ENCODE measurements at places on chromosomes 3 and 15.
A peak's percentile ranks its signal among the peaks of the same experiment; 100 is the strongest.

- no peak for DNase-seq
Observed at GRCh38 chr3:6228958-6229683, 631.8 kb upstream of the GRM7 start.

DNA sequence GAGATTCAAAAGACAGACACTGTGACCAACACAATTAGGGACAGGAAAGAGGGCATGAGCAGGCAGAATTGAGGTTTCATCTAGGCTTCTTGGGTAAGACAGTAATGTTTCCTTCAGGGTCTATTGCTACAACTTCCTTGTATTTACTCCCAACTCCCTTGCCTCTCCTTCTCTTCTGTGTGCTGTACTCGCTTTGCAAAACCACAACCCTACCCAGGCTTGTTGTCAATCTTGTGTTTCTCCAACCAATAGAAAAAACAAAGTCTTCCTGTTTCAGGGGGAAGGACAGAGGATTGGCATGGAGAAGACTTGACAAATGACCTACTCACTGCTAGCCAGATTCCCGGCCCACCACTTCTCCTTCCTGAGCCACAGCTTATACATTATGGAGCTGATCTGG, 36.3 kb upstream of the MASP1 start:
- no peak for DNase-seq

GRCh38 chr3:9397906-9398699, 688 bp downstream of the SETD5 start:
- peak; percentile 43 for DNase-seq

DNA sequence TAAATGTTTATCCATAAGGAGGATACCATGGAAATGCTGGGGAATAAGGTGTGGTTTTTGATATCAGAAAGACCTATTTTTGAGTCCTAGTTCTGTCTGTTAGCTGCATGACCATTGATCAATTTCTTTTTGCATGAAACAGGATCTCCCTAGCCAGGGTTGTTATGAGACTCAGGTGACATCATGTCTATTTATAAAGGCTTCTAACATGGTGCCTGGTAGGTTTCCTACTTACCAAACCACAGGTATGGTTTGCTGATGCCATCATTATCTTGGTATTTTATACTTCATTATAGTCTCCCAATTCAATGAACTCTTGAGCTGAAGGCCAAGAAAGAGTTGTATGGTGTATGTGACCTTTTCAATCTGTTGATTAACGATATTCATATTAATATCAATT, 144.0 kb downstream of the CLSTN2 start:
- no peak for DNase-seq

GRCh38 chr15:64883100-64883581, 28.6 kb upstream of the ANKDD1A start:
- DNase-seq: no peak

DNA sequence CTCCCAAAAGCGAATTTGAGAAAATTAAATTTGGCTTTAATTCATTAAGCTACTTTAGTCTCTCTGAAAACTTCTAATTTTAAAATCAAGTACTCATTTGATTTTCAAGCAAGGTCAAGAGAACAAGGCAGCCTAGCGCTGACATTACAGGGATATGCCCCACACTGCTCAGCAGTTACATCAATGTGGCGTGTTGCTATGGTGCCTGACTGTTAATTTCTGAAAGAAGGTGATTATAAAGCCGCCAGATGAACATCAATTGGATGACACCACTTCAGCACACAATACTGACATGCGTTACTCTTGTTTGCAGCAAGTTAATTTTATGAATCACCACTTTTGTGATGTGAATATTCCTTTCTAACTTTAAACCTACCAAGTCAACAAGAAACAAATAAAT, 284.4 kb downstream of the FOXP1 start:
- DNase-seq: no peak

DNA sequence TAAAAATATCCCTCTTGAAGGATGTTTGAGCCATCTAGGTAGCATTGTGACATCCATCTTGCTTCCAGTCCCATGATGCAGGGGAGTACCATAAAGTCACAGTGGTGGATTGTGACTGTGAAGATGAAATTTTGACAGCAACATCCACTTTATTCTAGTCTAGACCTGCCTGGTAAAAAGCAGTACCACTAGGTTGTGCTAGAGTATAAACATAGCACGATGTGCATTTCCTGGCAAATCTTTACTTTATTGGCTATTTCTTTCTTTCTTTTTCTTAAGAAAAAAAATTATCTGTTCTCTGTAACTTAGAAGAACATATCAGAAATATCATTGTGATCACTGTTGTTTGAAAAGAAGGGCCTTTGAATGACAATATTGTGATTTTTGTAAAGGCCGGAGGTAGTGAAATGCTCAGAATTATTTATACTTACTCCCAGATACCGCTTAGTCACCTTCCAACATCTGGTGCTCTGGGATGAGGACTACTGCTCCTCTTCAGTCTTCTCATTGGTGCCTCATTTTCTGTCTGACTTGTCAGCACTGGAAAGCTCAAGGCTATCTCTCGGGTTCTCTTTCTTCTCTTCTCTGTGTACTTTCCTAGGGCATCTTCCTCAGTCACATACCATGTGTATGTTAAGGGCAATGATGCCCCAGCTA, 35.6 kb downstream of the AGBL1 start:
- DNase-seq: no peak

DNA sequence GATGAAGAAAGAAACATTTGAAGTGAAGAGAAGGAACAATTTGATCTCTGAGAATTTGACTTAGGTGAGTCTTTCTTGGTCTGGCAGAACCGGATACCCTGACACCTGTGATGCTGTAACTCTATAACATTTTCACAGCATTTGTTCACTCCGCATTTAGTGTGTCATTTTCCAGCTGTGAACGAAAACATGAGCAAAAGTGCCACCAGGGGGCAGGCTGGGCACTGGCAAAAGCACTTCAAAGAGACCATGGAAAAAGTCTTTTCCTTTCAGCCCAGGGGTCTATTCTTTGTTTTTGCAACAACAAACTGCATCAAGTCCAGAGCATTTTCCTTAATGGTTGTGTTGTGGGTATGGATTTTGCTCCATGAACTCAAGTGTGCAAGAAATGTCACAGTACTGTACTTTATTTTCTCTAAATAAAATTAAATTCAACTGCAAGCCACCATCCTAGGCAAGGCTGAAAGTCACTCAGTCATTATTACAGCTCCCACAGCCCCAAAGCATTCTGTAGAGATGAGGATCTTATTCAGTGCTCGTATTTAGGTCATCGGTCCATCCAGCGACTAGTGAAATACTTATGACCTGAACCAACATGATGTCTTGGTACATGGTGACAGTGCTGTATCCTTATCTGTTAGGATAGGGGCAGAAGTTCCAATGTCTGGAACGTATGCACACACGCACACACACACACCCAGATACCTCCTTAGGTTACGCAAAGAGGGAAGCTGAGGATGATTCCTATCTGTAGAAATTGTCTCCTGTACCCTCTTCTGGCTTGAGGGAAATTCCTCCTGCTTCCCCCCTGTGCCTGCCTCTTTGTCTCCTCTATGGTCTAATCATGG, 125.5 kb downstream of the GADL1 start:
- peak; percentile 41 for DNase-seq

DNA sequence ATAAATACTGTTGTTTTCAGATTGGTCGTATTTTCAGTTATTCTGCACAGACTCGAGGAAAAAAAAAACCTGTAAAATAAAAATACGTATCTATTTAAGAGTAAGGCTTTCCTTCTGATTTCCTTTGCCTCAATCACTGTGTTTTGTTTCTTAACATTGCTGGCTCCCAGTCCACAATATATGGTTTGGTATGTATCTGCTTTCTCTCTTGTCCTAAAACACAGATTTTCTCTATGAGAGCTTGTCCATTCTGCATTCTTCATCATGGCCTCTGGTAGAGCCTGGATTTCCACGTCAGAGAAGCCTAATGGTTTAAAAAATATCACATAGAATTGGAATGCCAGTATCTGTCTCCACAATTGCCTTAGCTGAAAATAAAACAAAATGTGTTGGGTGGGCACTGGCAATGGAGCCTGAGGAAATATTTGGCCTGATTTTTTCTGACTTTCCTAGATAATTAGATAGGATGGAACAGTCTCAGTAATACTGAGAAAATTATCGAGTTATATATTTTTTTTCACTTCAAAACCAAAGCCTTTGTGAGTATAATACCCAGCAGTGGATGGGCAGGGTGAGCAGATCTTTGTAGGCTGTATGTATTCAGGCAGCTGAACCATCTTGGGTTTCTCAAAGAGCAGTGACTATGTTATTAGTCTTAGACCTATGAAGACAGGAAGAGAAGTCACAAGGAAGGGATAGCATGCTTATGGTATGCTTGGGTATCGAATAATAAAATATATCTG, 1.9 kb downstream of the CD200 start:
- no peak for DNase-seq

DNA sequence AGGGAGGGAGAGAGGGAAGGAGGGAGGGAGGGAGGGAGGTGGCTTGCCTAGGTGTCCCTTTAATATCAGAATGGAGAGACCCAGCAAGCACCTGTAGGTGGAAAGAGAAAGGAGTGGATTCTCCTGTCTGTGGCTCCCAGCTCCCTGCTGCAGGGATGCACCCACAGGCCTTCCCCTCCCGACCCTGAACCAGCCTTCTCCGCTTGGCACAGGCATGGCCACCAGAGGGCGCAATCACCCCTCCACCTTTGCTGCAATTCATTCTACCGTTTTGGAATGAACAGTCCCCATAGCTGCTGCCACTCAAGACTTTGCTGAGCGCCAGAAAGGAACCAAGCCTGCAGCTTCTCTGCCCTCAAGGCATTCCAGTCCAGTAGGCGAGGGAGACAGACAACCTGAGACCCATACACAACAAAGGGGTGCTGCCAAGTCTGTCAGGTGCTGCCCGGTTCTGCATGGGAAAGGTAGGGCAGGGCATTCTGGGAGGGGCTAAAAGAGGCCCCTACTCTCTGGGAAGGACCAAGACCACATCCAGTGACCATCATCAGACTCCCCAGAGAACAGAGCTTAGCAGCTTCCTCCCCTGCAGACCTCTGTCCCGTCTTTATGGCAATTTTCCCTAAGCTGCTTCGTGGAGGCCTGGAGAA, 4.9 kb downstream of the TLR9 start:
- peak; percentile 68 for DNase-seq

GRCh38 chr3:159158213-159158612, 356.4 kb downstream of the MFSD1 start:
- no peak for DNase-seq

DNA sequence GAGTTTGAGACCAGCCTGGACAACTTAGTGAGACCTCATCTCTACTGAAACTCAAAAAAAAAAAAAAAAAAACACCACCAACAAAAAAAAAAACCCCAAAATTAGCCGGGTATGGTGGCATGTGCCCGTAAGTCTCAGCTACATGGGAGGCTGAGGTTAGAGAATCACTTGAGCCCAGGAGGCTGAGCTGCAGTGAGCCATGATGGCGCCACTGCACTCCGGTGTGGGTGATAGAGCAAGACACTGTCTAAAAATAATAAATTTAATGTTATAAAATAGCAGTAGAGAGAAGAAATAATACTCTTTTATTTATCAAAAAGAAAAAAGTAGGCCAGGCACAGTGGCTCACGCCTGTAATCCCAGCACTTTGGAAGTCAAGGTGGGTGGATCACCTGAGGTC, 17.4 kb downstream of the RCCD1 start:
- no peak for DNase-seq

- no peak for DNase-seq
Observed at GRCh38 chr15:29100486-29101000, 169.1 kb downstream of the NSMCE3 start.

- DNase-seq: peak; percentile 63
Observed at GRCh38 chr15:67013696-67014095, 51.7 kb upstream of the SMAD3 start.

DNA sequence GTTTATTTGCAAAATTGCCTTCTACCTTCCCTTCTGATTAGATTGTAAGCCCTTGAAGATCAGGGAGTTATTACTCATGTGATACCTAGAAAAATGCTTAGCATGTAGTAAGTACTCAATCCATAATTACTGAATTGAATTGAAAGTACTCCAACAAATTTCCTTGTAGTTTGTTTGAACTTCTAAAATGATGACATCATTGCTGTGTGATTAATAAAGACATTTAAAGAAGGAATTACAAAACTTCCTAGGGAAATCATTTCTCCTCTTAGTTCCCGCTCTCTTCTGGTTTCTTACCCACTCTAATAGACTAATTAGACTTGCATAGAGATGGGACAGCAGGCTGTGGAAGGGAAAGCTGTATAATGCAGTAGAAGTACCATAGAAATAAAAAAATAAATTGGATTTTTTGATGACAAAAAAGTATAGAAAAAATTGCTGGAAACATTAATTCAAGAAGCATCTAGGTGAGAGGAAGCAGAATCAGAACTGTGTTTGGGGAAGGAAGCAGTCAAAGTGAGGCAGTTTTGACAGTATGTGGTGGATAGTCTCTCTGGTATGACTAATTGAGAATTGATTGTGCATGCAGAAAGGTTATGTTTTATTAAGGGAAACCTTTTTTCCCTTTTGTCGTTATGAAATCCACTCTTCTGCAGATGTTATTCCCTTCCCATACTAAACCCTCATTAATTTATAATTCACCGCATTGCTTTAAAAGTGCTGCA, 93.0 kb downstream of the ALCAM start:
- DNase-seq: no peak

DNA sequence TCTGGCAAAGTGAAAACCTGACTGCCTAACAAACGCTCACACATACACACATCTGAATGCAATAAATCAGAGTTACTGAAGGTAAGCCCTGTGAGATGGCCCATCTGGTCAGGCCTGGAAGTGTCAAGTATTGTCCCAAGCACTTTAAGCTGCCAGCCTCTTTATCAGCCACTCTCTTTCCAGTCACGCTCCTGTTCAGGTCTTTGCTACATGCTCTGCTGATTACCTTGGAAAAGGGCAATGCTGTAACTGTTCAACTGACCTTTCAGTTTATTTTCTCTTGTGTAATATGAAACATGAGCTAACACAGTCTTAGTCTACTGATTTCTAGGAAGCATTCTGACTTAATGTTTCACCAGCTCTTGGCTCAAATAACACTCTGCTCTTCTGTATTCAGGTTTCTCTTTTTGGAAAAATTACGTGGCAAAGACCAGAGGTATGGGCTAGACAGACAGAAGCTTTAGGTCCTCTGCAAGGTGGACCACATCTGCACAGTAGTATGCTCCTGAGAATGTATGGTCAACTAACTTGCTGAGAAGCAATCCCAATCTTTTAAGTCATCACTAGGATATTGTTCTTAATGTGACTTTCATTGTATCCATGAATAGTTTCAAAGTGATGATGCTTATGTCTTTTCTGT, 44.5 kb downstream of the GBE1 start:
- no peak for DNase-seq

DNA sequence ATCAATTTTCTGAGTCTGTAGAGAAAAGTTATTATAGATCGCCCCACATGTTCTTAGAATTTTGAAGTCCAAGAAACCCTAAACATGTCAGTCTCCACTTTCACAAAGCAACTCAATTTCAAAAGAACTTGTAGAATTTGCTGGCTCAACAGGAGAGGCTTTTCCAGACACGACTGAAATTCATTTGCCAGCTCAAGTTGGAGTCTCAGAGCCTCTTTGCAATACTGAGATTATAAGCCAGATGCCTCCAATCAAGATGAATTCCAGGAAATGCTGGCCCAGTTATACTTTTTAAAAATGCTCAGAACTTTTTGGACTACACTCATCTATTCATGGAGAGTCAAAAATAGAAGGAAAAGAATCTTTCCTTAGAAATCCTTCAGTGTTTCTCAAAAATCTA, 56.9 kb upstream of the NLGN1 start:
- no peak for DNase-seq
